RWPE1 (cell line): ENCODE measurements at places on chromosomes 12 and 14.

GRCh38 chr12:54173066-54173726 is 15.6 kb downstream of the SMUG1 start:
- peak; percentile 58 for DNase-seq

DNA sequence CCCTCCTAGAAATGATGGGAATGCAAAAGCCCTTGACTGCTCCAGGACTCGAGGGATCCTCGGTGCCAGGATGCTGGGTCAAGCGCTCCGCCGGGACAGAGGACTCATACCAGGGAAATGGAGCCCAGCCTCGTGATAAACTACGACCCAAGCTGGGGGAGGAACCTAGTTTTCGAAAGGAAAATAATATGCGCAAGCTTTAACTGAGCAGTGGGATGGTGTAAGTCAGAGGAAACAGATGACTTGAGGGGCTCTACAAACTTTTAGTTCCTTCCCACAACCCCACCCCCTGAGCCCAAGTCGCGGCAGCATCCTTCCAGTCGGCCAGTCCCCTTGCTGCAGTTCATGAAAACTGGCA is 654 bp upstream of the SUPT16H start:
- DNase-seq = peak; percentile 16

GRCh38 chr14:20413744-20414082 is 412 bp upstream of the TEP1 start:
- peak; percentile 9 for DNase-seq

DNA sequence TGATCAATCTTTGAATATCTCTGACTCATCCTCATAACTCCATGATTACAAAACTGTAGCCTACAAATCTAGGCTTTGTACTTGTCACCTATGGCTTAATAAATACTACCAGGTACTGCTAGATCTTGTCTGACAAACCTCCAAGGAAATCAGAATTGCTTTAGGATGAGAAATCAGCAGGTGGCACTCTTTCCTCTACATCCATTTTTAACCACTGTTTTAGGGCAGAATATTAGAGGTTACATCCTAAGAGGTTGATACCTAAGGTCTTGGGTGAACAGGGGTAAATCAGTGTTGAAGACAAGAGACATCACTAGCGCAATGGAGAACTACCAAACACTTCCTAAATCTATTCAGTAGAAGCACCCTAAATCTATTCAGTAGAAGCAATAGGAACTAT is 63.1 kb upstream of the SOX5 start:
- no peak for DNase-seq

- peak; percentile 38 for DNase-seq
These were observed 10.4 kb upstream of the DCD start for GRCh38 chr12:54658306-54659264.

- no peak for DNase-seq
These were observed 9.4 kb downstream of the EP400 start for GRCh38 chr12:131959116-131959515.

DNA sequence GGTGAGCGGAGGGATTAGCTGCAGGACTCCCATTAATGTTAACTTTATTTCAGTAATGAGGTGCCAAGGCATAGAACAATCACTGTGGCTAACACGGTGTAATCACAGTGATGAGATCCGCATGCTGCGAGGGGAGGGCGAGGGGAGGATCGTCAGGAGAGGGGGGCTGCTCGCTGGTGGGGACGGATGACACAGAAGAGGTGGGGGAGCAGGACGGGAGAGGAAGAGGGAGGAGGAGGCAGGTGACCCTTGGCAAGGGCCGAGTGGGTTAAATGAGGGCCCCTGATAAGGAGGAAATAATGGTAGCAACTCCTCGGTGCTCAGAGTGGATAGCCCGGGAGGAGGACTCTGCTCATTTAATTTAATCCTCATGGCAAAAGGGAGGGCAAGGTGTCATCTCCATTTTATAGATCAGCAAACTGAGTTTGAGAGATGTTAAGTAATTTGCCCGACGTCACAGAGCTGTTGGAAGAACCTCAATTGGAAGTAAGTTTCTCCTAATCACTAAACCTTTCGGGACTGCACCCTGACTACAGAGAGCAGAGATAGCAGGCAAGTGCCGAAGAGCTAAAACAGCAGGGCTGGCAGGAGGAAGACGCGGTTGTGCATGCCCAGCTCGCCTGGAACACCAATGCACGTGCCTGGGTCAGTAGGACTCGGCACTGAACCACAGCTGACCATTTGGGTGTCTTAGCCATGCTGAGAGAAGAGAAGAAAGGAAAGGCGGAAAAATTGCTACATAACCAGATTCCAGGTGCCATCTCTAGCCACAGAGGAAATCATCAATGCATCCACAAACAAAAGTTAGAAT is 43.0 kb downstream of the SPRING1 start:
- DNase-seq = no peak

- no peak for DNase-seq
These were observed 201.3 kb upstream of the FOXN3 start for GRCh38 chr14:89618330-89618708.

GRCh38 chr14:44756554-44756953 is 205.2 kb downstream of the KLHL28 start:
- DNase-seq = no peak

GRCh38 chr14:36028218-36028617 is 148.3 kb downstream of the PTCSC3 start:
- DNase-seq = no peak

GRCh38 chr12:70982991-70983390 is 62.5 kb upstream of the PTPRR start:
- no peak for DNase-seq

GRCh38 chr12:52552681-52553195 is at the start of gene KRT71:
Gene KRT71, minus strand, starts transcription at chr12:52553145. Its CDS starts 68 bp downstream, at chr12:52553077.
- no peak for DNase-seq

GRCh38 chr14:100614803-100615202 is 27.6 kb upstream of the BEGAIN start:
- DNase-seq = no peak

DNA sequence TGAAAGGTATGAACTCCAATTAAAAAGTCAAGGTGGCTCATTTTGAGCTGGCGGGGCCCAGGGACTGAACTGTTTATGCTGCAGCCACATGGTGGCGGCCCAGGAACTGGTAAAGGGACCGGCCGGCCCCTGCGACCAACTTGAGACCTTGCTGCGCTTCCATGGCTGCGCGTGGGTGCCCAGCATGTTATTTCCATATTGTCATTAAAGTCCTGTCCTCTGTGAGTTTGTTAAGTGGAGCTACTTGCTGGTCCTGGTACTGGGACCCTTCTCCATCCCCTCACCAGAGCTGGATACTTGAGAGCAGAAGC is 62.3 kb downstream of the BEGAIN start:
- no peak for DNase-seq

DNA sequence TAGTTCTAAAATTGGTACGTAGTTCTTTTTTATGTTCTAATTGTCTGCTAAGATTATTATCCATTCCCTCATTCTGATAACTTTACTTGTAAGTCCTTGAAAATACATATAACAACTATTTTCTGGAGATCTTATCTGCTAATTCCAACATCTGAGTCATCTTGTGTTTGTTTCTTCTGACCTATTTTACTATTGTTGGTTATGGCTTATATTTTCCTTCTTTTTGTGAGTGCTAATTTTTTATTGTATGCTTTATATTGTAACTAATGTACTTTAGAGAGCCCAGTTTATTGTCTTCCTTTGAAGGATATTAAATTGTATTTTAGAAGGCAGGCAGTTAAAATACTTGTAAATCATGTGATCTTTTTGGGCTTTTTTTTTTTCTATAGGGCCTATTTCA is 149.3 kb upstream of the LRFN5 start:
- no peak for DNase-seq

- DNase-seq = no peak
These were observed 325.1 kb downstream of the AEBP2 start for GRCh38 chr12:19764408-19764807.

DNA sequence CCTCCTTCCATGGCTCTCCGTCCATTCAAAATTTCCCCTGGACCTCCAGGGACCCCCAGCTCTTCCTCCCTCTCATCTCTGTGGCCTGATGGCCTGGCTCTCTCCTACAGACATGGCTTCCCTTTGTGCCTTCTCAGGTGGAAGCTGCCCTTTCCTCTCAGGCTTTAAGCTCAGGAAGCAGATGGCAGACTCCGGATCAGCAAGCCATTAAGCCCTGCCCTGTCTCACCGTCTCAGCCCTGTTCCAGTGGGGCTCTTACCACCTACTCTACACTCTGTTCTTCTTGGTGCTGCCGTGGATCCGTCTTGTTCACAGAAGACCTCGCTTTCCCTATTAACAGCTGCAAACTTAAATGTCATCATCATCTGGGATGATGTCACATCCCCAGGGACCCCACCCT is 33.1 kb downstream of the NPC2 start:
- no peak for DNase-seq

DNA sequence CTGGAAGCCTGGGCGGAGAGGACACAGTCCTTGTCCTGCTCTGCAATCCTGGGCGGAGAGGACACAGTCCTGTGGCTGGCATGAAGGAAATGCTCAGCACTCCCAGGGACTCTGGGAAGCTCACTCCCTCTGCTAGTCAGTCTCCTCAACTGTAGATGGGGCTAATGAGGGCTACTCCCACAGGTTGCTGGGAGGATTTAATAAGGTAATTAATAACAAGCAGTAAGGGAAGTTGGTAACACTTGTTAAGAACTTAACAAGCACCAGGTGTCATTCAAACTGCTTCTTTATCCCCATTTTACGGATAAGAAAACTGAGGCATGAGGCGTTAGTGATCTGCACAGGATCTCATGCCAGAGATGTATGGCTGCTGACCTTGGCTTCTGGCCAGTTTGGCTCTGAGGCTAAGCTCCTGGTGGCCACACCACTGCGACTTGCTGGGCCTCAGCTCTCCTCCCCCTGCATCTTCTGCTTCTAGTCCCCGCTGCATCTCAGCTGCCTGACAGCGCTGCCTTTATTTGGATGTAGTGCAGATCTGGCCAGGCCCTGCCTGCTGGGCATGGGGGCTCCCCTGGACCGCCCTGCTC is 54.1 kb upstream of the BEGAIN start:
- DNase-seq = no peak

DNA sequence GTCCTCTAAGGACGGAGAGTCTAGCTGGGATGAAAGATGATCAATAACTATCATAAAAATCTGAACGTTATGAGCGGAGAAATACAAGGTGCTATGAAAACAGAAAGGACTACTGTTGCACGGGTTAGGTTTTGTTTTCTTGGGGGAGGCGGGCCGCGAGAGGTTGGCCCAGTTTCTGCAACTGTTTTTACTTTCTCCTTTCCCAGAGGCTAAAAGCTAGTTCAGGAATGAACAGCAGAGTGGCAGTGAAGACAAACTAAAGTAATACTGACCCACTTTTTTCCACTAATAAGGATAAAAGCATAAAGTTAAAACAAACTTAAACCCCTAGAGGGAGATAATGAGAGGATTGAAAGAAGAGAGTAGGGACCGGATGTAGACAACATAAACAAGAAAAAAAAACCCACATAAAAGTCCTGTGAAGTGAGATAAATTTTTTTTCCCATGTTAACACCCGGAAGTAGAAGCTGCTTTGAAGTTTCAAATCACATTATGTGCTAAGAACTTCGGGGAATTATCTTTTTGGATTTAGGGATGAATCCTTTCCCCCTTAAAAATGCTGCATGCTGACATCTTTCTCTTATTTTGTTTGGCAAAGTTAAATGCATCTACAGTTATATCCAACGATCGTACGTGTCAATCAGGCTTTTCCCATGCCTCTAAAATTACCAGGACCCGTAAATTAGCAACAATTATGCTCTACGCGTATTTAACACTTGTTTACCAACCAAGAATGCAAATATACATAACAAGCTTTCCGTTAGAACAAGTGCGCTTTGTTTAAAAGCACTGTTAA is 1.0 kb upstream of the CDK17 start:
- peak; percentile 74 for DNase-seq

GRCh38 chr12:121753844-121754264 is 39.6 kb downstream of the RHOF start:
- no peak for DNase-seq

DNA sequence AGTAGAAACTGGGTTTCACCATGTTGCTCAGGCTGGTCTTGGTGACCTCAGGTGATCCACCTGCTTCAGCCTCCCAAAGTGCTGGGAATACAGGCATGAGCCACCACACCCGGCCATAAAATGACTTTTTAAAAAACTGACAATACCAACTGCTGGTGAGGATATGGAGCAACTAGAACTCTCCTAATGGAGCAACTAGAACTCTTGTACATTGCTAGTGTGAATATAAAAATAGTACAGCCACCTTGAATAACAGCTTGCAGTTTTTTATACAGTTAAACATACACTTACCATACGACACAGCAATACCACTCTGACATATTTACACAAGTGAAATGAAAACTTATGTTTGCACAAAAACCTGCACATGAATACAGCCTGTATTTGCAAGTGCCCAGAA is 2.5 kb upstream of the CFAP73 start:
- no peak for DNase-seq

GRCh38 chr14:68249661-68250451 is 430.3 kb downstream of the RAD51B start:
- DNase-seq = no peak

- DNase-seq = no peak
These were observed 46.3 kb upstream of the TMPO start for GRCh38 chr12:98469109-98469508.

DNA sequence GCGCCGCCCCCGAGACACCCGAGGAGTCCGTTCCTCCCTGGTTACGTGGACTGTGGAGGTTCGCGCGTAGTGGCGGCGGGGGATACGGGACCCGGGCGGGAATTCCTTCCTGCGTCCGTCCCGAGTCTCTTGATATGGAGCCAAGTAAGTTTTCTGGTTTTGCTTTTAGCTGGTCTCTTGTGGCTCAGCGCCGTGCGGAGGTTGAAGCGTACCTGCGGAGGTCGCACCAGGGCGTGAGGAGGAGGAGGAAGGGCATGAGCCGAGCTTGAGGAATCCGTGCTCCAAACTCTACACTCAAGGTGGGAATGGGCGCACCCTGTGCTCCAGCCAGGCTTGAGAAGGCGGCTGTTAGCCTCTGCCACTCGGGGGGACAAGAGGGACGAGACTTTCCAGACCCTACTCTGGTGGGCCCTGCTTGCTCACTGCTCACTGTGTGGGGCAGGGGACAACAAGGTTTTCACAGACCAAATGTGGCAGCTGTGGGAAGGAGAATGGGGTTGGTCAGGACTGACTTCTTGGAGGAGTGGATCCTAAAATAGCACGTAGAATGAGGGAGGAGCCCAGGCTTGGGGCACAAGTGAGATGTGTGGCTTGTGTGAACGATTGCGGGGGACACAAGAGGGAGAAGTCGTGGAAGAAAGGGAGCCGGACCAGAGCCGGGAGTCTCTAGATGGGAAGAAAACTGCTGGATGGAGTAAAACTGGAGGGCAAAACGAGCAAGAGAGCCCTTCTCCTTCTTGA is 577 bp downstream of the ATG101 start:
- peak; percentile 55 for DNase-seq
